Activated CD4-positive, alpha-beta T cell treated with anti-CD3 and anti-CD28 coated beads, Interleukin-2, amount 10 ng/mL, durations not matched to agents 7 days and 5 days (primary cell): ENCODE measurements at places on chromosomes 3 and 15. TPM values are rescaled to one million over a fixed set of nuclear protein-coding genes. Genes with fewer than 3 reads are reported as not detected.

GRCh38 chr15:84598993-84599392 lies 1.8 kb upstream of the ZSCAN2 start:
- peak; percentile 26 for DNase-seq

DNA sequence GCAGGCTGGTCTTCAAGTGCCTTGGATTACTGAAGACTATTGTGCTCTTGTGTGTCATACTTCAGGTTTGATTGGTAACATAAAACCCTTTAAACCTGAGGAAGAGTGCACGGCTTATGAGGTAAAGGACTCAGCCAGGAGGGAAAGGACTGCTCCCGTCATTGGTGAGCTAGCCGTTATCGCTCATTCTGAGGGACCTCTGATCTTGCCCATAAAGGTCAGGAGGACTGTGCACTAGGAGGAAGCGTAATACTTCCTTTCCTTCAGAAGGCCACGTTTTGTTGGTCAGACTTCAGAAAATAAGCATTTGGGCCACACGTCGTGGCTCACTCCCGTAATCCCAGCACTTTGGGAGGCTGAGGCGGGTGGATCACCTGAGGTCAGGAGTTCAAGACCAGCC lies 37.7 kb downstream of the PXK start:
- DNase-seq: no peak

DNA sequence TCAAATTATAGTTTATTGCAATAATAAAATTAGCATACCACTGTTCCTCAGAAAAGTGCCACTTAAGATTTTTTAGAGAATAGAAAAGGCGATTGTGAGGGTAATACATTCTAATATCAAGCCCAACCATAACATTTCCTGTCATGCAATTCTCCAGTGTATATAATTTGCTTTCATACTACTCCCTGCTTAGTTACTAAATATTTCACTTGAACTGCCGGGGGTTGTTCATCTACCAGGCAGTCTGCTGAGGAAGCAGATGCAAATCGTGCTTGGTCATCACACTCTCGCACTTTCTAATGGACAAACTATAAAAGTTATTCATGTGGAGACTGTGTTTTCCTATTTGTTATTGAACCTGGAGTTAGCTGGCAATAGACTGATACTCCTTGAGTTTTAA lies 645.6 kb upstream of the CBLB start:
- DNase-seq: no peak

DNA sequence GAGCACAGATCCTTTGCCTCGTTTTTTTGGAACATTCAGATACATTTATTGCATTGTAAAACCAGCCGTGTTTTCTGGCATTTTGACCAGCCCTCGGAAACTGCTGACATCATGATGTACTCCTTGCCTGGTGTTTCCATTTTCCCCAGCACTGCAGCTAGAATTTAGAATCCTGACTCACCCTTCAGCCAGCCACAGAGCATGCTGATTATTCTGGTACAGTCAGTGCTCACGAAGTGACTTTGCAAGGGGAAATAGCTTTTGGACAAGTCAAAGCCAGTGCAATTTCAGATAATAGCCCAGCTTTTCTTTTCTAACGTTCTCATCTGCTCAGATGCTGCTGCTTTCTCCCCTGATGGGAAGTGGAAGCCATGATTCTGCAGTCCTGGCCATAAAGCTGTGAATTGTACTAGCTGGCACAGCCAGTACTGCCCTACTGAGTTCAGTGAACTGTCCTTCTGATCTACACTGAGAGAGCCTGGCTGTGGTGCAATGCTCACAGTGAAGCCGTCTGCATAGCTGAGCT lies 12.1 kb upstream of the CNBP start:
- DNase-seq: no peak

DNA sequence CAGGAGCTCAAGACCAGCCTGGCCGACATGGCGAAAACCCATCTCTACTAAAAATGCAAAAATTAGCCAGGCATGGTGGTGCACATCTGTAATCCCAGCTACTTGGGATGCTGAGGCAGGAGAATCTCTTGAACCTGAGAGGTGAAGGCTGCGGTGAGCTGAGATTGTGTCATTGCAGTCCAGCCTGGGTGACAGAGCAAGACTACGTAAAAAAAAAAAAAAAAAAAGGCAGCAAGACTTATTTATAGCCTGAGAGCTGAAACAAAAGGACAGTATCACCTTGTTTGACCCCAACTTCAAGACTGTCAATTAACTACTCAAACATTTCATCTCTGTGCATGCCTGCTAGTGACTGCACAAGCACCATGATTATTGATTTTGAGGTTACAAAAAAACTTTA lies 478.9 kb upstream of the GBE1 start:
- DNase-seq: no peak

- peak; percentile 40 for DNase-seq
Measured at GRCh38 chr3:128559486-128560225, 66.7 kb upstream of the GATA2 start.

Gene KIF9
- 3.9 TPM for total RNA-seq

Gene LARP6
- total RNA-seq: not detected
